ENCODE measurements at places on chromosomes 16 and 17. TPM values are rescaled to one million over a fixed set of nuclear protein-coding genes. Genes with fewer than 3 reads are reported as not detected.

The CCL1 gene
- not detected for polyA plus RNA-seq

The GSPT1 gene
- polyA plus RNA-seq = 169 TPM

The CD300C gene
- polyA plus RNA-seq = not detected

The RHBDL3 gene
- polyA plus RNA-seq = 6.6 TPM

The DVL2 gene
- 40.4 TPM for polyA plus RNA-seq

The TCAP gene
- 1.2 TPM for polyA plus RNA-seq

The NOS2 gene
- 0.17 TPM for polyA plus RNA-seq

The GNGT2 gene
- 0.25 TPM for polyA plus RNA-seq

Measured in A549 (cell line).